Stimulated activated CD8-positive, alpha-beta memory T cell treated with anti-CD3 and anti-CD28 coated beads, Interleukin-7, amount 100 ng/mL, for 1 hour (primary cell): ENCODE measurements at places on chromosomes 3 and 15.

DNA sequence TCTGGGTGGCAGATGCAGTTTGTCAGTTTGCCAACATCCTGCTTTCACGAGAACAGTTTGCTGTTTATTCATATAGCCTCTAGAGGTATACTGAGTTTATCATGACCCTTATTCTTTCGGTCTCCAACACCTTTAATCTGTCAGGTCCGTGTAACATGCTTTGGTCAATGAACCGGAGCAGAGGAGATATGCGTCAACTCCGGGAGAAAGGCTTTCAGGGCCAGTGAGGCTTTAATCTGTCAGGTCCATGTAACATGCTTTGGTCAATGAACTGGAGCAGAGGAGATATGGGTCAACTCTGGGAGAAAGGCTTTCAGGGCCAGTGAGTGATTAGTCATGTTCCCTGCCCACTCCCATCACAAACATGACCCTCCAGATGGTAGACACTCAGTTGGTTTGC lies 16.9 kb upstream of the GPD1L start:
- DNase-seq = no peak

- DNase-seq = no peak
Observed at GRCh38 chr15:68389041-68389930, 42.7 kb downstream of the ITGA11 start.

DNA sequence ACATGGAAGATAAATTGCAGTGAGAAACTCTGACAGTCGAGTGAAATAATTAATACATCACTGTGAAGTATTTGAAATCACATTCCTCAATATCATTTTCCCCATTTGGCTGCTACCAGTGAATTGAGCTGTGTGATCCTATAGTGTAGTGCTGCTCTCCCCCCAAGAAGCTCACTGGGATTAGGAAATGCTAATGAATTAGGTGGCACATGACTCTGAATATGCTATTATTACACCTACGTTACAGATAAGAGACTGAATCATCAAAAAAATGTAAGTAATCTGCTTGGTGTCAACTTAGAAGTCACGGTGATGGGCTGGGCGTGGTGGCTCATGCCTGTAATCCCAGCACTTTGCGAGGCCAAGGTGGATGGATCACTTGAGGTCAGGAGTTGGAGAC lies 34.7 kb upstream of the SYNM start:
- DNase-seq = no peak

- DNase-seq = no peak
Observed at GRCh38 chr15:98281130-98281529, 320.6 kb downstream of the ARRDC4 start.

- peak; percentile 54 for DNase-seq
Observed at GRCh38 chr15:99925661-99926461, 192.6 kb upstream of the LYSMD4 start.

DNA sequence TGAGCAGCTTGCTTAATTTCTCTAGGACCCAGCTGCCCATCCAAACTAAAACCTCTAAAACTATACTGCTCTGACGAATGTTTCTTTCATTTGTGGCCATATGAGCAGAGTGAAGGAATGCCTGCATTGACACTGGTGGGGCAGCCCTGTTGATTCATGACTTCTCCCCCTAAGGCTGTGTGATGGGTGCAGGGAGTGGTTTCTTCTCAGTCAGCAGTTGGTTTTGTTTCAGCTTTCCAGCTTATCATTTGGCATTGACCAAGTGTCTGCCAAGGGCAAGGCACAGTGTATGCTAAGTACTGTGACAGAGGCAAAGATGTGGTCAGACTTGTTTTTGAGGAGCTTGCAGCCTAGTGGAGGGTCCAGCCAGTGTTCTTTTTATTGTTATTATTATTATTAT lies 4.7 kb downstream of the ABHD6 start:
- no peak for DNase-seq

DNA sequence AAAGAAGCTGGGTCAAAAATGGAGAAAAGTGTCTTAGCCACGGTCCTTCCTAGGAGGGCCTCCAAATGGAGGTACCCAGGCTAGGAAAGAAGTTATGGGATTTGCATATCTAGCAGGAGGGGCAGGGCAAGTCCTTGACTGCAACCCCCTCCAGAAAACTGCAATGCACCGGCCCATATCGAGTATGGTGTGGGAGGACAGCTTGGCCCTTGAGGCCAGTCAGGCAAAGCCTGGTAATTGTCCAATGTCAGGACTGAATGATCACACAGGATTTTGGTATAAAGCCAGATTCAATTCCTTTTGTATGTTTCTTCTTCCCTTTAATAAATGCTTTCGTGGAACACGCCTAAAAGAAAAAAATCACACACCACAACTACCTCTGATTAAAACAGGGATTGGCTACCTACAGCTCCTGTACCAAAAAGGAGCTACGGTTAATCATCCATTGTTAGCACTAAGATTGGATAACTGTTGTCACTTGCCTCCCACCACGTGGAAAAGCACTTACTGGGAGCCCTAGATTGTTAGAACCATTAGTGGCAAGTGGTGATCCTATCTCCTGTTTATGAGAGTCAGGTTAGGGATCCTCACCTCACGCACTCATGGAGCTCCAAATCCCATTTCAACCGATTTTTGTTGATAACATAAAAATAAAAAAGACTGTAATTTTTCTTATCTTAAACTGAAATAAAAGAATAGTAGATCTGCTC lies 1.2 kb downstream of the ZNF770 start:
- DNase-seq = no peak

DNA sequence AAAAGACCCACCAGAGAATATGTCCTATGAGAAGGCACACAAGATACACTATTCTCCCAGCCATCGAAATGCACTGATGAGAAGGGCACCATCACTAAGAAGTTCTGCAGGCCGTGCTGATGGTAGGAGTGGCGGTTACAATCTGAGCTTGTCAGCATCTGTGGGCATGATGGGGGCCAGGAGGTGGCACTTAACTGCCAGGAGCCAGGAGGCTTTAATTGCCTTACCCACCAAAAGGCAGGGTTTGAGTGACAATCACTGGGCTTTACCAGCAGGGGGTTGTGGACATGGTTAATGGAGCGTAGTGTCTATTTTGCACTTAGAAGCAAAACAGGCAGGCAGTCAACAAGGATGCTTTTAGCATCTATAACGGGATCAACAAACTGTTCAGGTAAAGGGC lies 16.0 kb upstream of the SQOR start:
- DNase-seq = no peak

DNA sequence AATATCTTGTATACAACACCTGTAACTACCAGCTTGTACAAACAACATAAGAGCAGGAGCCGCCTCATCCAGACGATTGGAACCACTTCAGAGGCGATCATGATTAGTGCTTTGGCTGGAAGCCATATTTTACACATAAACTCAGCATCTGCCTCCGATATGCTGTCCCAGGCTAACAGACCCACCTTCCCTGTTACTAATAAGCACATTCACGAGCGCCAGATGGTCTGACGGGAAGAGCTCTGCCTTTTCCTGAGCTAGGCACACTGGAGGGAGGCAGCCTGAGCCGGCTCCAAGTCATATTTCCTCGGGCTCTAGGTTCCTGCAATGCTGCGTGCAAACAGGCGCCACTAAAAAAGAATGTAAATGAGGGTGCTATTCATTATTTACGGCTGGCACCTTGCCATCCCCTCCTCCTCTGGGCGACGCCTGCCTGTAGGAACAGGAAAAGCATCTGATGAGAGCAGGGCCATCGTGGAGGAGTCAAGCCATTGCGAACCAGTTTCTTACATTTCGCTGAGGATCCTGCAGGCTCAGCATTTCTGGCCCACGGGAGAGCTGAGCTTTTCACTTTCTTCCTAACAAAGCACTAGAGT lies 98.2 kb downstream of the ANXA2 start:
- DNase-seq = no peak

GRCh38 chr3:55631766-55632331 lies 144.7 kb upstream of the WNT5A start:
- no peak for DNase-seq

DNA sequence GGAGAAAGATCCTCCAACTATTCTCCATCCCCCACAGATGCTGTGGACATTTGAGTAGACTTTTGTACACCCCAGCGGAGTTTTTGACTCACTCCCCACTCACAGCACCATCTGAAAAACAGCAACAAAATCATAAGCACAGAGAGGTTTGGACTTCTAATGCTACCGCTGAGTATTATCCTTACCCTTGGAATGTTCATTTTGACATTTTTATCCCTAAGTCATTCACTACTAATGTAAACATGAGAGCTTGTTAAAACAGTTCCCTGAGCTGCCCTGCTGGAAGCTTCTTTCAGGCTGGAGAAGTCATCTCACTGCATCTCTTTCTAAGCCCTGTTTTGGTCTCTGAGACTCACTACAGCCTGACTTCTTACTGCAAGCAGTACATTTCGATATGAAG lies 1045.9 kb downstream of the MCTP2 start:
- no peak for DNase-seq

- DNase-seq = no peak
Observed at GRCh38 chr3:63967675-63968611, 55.4 kb downstream of the PSMD6 start.

DNA sequence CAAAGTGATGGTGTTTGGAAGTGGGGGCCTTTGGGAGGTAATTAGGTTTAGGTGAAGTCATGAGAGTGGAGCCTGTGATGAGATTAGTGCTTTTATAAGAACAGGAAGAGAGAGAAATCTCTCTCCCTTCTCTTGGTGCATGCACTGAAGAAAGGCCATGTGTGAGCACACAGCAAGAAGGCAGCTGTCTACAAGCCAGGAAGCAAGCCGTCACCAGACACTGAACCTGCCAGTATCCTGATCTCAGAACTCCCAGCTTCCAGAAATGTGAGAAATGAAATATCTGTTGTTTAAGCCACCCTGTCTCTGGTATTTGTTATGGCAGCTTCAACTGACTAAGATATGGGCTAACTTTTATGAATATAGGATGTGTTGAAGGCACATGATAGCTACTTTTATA lies 72.6 kb downstream of the REC114 start:
- no peak for DNase-seq

GRCh38 chr3:129224984-129225393 lies 24.4 kb upstream of the COPG1 start:
- no peak for DNase-seq

DNA sequence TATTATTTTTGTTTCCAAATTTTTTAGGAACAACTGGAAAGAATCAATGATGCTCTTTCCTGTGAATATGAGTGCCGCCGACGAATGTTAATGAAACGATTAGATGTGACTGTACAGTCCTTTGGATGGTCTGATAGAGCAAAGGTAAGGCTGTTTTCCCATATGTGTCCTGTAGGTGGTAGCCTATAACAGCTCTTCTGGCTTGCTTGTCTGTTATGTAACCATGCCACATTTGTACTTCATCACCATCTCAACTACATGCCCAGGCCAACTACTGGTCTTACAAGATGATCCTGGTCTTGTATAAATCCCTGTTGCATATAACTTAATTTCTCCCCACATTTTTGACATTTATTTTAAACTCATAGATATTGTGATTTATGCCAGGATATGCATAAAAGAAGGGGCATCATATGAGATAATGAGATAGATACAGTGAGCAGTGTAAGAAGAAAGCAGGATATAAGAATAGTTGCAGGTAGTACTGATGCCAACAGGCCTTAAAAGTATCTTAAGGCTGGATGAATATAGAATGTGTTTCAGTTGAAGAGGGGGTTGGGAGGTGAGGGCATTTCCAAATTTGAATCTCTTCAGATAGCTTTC lies 20.3 kb downstream of the FAM98B start:
- DNase-seq = no peak

DNA sequence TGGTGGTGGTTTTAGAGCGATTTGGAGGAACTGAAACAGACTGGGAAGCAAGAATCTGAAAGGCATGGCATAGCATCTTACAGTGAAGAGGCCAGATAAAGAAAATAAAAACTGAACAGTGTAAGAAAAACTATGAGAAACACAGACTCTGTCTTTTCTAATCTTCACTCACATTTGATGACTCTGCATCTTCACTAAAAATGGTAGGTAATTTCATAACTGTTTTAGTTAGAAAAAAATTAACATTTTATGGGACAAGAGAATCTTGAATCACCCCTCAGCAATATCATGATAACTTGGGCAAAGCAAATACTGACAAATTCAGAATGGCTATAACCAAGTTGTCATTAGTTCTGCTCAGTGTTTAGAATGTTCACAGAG lies 812.6 kb downstream of the MCTP2 start:
- no peak for DNase-seq

- DNase-seq = no peak
Observed at GRCh38 chr3:15903164-15903563, 105.4 kb upstream of the ANKRD28 start.

- DNase-seq = no peak
Observed at GRCh38 chr3:129016720-129017483, 15.8 kb downstream of the EFCC1 start.

GRCh38 chr3:115503394-115503793 lies 119.9 kb upstream of the GAP43 start:
- no peak for DNase-seq

- DNase-seq = no peak
Observed at GRCh38 chr3:11457135-11457534, 184.9 kb downstream of the ATG7 start.

- DNase-seq = no peak
Observed at GRCh38 chr3:164883171-164883570, 195.1 kb downstream of the SI start.

DNA sequence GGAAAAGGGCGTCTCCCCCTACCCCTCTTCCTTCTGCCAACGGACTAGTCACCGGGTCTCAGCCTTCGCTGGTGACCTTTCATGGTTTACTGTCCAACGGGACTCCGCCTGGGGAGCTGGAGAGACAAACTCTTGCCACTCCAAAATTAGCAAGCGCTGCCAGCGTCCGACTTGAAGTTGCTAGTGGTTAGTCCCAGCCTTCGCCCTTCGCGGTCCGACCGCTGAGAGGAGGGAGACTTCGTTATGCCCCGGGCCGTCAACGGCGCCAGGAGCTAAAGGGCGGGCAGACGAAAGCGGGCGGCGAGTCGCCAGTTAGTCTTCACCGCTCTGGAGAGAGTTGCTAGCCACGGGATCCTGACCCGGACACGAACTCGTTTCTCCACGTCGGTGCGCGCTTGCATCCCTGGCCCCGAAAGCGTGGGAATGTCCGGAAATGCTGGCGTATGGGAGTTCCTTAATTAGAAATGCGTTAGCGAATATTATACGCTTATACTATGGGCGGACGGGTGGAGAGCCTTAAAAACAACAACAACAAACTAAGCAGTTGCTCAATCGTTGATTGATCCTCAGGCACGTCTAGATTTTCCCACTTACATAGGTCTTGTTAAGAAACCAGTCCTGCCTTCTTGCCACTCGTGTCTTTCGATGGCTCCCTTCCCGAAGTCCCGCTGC lies 716 bp downstream of the SMC4 start:
- DNase-seq = no peak

GRCh38 chr3:132033471-132033870 lies 1.3 kb downstream of the CPNE4 start:
- DNase-seq = no peak

GRCh38 chr15:24955531-24955921 lies 739 bp downstream of the SNRPN start:
- DNase-seq = no peak

GRCh38 chr3:55453886-55454496 lies 33.1 kb downstream of the WNT5A start:
- DNase-seq = no peak

DNA sequence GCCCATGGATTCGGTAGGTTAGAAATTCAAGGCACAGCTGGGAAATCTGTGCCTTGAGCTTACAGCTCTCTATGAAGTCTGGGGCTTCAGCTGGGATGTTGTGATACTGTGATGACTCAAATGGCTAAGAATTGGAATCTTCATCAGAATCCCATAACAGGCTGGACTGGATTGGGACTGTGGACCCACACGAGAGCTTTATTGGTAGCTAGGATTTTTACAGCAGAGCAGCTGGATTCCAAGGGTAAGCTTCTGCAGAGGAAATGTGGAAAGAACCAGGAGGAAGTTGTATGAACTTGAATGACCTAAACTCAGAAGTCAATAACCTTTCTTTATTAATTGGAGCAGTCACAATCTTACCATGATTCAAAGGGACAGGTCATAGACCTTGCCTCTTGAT lies 1187.1 kb downstream of the ROBO1 start:
- no peak for DNase-seq
